Adrenal gland (tissue), 19 donors: ENCODE measurements at places on chromosomes 4 and X. TPM values are rescaled to one million over a fixed set of nuclear protein-coding genes. Genes with fewer than 3 reads are reported as not detected.

The GSTCD gene
- total RNA-seq, result 13.8 TPM

GRCh38 chr4:48015216-48015615 is 1.3 kb downstream of the CNGA1 start:
- H3K4me1 ChIP-seq, result peaks cover 8% of the 10 kb centered on the region
- no peaks in the 10 kb centered on the region for H3K27me3 ChIP-seq
- DNase-seq, result no peak
- H3K27ac ChIP-seq, result no peak overlapping the region

DNA sequence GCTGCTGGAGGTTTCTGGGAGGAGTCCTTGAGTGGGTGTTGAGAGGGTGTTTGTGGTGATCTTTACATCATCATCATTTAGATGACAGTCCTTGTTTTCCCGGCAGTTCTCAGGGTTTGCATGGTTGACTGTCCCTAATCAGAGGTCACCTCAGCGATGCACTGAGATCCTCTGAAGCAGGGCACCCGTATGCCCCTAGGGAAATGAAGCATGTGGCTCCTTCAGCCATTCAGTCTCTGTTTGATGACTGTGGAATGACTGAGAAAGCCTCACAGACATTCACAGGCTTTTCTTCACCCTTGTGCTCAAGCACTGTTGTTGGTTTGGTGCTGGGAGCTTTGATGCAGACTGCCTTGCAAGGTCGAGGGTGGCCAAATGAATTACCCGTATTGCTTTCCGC is 474.7 kb downstream of the SPRY1 start:
- no peaks in the 10 kb centered on the region for H3K36me3 ChIP-seq
- DNase-seq, result no peak
- H3K4me3 ChIP-seq, result no peak overlapping the region
- H3K27me3 ChIP-seq, result no peaks in the 10 kb centered on the region
- no peak overlapping the region for H3K27ac ChIP-seq

- no peaks in the 10 kb centered on the region for H3K4me1 ChIP-seq
- peak; percentile 33 for DNase-seq
Observed at GRCh38 chrX:49754233-49754857, 58.6 kb upstream of the PAGE1 start.

- no peaks in the 10 kb centered on the region for H3K4me1 ChIP-seq
- no peaks in the 10 kb centered on the region for H3K27me3 ChIP-seq
- H3K4me3 ChIP-seq, result no peak overlapping the region
- DNase-seq, result no peak
- no peaks in the 10 kb centered on the region for H3K36me3 ChIP-seq
Observed at GRCh38 chr4:6152869-6153705, 47.3 kb downstream of the JAKMIP1 start.

- no peaks in the 10 kb centered on the region for H3K36me3 ChIP-seq
- H3K27me3 ChIP-seq, result peaks cover 9% of the 10 kb centered on the region
- no peak overlapping the region for H3K27ac ChIP-seq
- H3K4me1 ChIP-seq, result no peaks in the 10 kb centered on the region
- H3K4me3 ChIP-seq, result no peak overlapping the region
Observed at GRCh38 chrX:53481093-53481492, 46.9 kb upstream of the HSD17B10 start.

GRCh38 chr4:174450786-174451125 is 71.5 kb downstream of the HPGD start:
- no peaks in the 10 kb centered on the region for H3K4me1 ChIP-seq
- H3K27me3 ChIP-seq, result no peaks in the 10 kb centered on the region
- no peak overlapping the region for H3K4me3 ChIP-seq
- no peaks in the 10 kb centered on the region for H3K36me3 ChIP-seq
- DNase-seq, result no peak
- no peak overlapping the region for H3K27ac ChIP-seq

The F8A3 gene
- 17.7 TPM for total RNA-seq

- no peak overlapping the region for H3K27ac ChIP-seq
- no peaks in the 10 kb centered on the region for H3K27me3 ChIP-seq
- H3K4me1 ChIP-seq, result no peaks in the 10 kb centered on the region
- H3K36me3 ChIP-seq, result no peaks in the 10 kb centered on the region
- DNase-seq, result no peak
Observed at GRCh38 chr4:141246243-141246642, 25.5 kb downstream of the ZNF330 start.

DNA sequence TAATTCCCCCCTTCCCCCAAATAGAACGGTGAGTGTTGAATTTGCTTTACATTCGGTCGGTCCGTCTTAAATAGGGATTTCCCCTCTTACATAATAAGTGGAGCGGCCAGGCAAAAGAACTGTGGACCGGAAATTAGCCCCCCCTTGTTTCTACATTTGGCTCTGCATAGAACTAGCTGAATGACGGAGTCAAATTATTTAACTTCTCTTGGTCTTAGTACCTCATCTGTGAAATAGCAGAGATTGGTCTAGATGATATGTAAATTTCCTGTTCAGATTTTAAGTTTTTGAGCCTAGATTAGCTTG is 1.3 kb downstream of the SPATA18 start:
- H3K4me3 ChIP-seq, result peak overlapping the region; percentile 53
- no peak for DNase-seq
- no peak overlapping the region for H3K27ac ChIP-seq
- no peaks in the 10 kb centered on the region for H3K36me3 ChIP-seq

The RBMXL3 gene
- total RNA-seq, result not detected

DNA sequence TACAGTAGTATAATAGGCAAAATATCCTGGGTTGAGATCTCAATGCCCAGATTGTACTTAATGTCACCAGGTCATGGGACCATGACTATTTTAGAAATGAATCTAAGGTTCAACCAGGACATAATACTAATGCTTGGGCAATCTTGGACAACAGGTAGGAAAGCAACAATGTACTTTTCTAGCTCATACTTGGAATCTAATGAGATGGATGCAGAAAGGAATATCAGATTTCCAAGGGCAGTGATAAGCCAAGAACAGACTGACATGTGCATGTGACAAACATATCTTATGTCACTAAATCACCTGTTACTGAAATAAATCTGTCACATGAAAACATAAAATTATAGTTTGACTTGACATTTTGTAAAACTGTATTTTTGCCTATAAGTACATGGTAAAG is 51.1 kb downstream of the RPS6KA3 start:
- no peak for DNase-seq
- no peak overlapping the region for H3K27ac ChIP-seq
- H3K4me1 ChIP-seq, result peaks cover 4% of the 10 kb centered on the region
- no peaks in the 10 kb centered on the region for H3K36me3 ChIP-seq

The TCEAL6 gene
- total RNA-seq, result not detected

The SPON2 gene
- total RNA-seq, result 41.5 TPM

DNA sequence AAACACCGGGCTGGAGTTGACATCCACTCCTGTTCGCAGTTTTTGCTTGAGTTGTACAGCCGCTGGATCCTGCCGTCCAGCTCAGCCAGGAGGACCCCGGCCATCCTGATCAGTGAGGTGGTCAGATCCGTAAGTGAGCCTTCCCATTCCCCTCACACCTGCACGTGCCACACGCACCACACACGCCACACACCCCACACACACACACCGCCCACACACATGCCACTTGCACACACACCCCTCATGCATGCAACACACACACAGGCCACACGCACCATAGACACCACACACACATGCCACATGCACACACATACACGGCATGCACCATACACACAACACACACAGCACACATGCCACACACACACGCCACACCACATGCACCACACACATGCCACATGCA is 20.1 kb upstream of the MSANTD1 start:
- DNase-seq, result no peak
- H3K27me3 ChIP-seq, result no peaks in the 10 kb centered on the region
- H3K4me3 ChIP-seq, result no peak overlapping the region
- H3K27ac ChIP-seq, result no peak overlapping the region

The CLDN34 gene
- 0.25 TPM for total RNA-seq

- H3K4me3 ChIP-seq, result no peak overlapping the region
- no peaks in the 10 kb centered on the region for H3K27me3 ChIP-seq
- DNase-seq, result no peak
- H3K27ac ChIP-seq, result no peak overlapping the region
Observed at GRCh38 chr4:8236920-8237195, 32.7 kb upstream of the HTRA3 start.

GRCh38 chr4:58653251-58653650 is 1543.1 kb upstream of the IGFBP7 start:
- no peak overlapping the region for H3K27ac ChIP-seq
- no peak for DNase-seq

The CT55 gene
- not detected for total RNA-seq

The ANKRD37 gene
- total RNA-seq, result 1.9 TPM

- no peaks in the 10 kb centered on the region for H3K27me3 ChIP-seq
- peaks cover 10% of the 10 kb centered on the region for H3K4me1 ChIP-seq
- DNase-seq, result no peak
- no peaks in the 10 kb centered on the region for H3K36me3 ChIP-seq
- no peak overlapping the region for H3K27ac ChIP-seq
Observed at GRCh38 chr4:41039317-41039716, 175.0 kb downstream of the APBB2 start.

GRCh38 chr4:107009196-107009968 is 26.7 kb downstream of the DKK2 start:
- no peaks in the 10 kb centered on the region for H3K27me3 ChIP-seq
- H3K4me3 ChIP-seq, result no peak overlapping the region
- no peak overlapping the region for H3K27ac ChIP-seq
- H3K36me3 ChIP-seq, result no peaks in the 10 kb centered on the region

- DNase-seq, result no peak
- H3K27me3 ChIP-seq, result no peaks in the 10 kb centered on the region
- no peak overlapping the region for H3K4me3 ChIP-seq
- peaks cover 14% of the 10 kb centered on the region for H3K4me1 ChIP-seq
Observed at GRCh38 chr4:174259580-174259979, 23.9 kb downstream of the FBXO8 start.

GRCh38 chrX:17414839-17415238 is 39.8 kb downstream of the NHS start:
- DNase-seq, result peak; percentile 26
- no peaks in the 10 kb centered on the region for H3K27me3 ChIP-seq
- no peak overlapping the region for H3K4me3 ChIP-seq

DNA sequence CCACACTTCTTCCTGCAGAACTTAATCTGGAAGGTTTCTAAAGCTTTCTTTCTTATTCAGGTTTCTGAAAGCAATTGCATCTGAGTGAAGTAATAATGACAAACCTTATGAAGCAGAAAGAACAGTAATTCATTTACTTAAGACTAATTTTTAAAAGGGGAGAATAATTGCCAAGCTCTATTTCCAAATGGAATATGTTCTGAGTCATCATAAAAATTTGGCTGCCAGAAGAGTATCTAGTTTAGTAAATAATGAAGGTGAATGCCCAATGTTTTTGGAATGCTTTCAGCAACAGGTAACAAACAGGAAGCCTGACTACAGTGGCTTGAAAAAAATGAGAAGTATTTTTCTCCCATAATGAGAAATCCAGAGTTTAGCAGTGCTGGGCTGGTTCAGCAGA is 227.3 kb upstream of the TET2 start:
- H3K27me3 ChIP-seq, result no peaks in the 10 kb centered on the region
- DNase-seq, result no peak
- no peak overlapping the region for H3K27ac ChIP-seq
- no peak overlapping the region for H3K4me3 ChIP-seq

The UBL4A gene
- 54.4 TPM for total RNA-seq

The CHRDL1 gene
- 0.22 TPM for total RNA-seq

The MAGEC1 gene
- total RNA-seq, result not detected

GRCh38 chrX:155632431-155633100 is 19.8 kb upstream of the TMLHE start:
- H3K27ac ChIP-seq, result no peak overlapping the region
- no peak overlapping the region for H3K4me3 ChIP-seq
- H3K27me3 ChIP-seq, result no peaks in the 10 kb centered on the region

- no peak for DNase-seq
- H3K36me3 ChIP-seq, result peaks cover 6% of the 10 kb centered on the region
- no peaks in the 10 kb centered on the region for H3K27me3 ChIP-seq
- no peak overlapping the region for H3K27ac ChIP-seq
- no peaks in the 10 kb centered on the region for H3K4me1 ChIP-seq
Observed at GRCh38 chr4:148067301-148067916, 335.5 kb downstream of the ARHGAP10 start.

GRCh38 chr4:105014635-105015034 is 132.0 kb upstream of the TET2 start:
- no peak overlapping the region for H3K27ac ChIP-seq
- H3K36me3 ChIP-seq, result no peaks in the 10 kb centered on the region
- no peaks in the 10 kb centered on the region for H3K27me3 ChIP-seq
- DNase-seq, result no peak
- H3K4me3 ChIP-seq, result no peak overlapping the region

DNA sequence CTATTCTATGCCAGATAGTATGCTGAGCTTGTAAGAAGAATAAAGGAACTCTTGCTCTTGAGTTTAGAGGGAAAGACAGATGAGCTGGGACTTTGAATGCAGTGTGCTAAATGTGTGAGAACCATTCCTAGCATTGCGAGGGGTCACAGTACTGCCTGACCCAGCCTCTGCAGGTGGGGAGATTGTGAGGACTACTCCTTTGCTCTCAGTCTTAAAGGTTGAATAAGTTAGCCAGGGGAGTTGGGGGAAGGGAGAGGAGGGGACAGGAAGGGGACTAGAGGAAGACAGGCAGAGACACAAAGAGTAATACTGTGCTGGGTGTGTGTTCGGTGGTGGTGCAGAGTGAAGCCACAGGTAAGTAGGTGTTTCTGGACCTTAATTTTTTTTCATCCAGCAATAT is 41.7 kb downstream of the DCUN1D4 start:
- no peaks in the 10 kb centered on the region for H3K36me3 ChIP-seq
- no peaks in the 10 kb centered on the region for H3K27me3 ChIP-seq
- no peaks in the 10 kb centered on the region for H3K4me1 ChIP-seq
- no peak overlapping the region for H3K4me3 ChIP-seq

The SRPX gene
- 187 TPM for total RNA-seq

DNA sequence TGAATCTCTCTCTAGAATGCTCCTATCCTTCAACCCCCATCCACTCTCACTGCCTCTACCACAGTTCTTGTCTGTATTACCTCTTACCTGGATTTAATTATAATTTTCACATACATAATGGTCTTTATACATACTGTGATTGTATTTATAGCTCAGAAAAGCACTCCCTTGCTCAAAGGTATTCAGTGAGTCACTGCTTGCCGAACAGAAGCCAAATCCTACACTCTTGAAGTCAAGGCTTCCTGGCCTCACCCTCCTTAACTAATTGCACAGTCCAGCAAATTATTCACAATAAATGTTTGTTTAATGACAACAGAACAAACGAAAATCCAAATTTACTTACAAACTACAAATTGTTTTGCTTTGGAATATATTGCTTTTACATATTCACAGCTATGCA is 159.5 kb downstream of the KLHL13 start:
- no peaks in the 10 kb centered on the region for H3K27me3 ChIP-seq
- H3K4me1 ChIP-seq, result no peaks in the 10 kb centered on the region
- DNase-seq, result no peak
- H3K4me3 ChIP-seq, result no peak overlapping the region
- no peak overlapping the region for H3K27ac ChIP-seq
- H3K36me3 ChIP-seq, result no peaks in the 10 kb centered on the region
